SJSA1 (cell line): ENCODE measurements at places on chromosomes 7 and 10.

- no peak for DNase-seq
Measured at GRCh38 chr10:29553544-29554250, 81.1 kb downstream of the SVIL start.

DNA sequence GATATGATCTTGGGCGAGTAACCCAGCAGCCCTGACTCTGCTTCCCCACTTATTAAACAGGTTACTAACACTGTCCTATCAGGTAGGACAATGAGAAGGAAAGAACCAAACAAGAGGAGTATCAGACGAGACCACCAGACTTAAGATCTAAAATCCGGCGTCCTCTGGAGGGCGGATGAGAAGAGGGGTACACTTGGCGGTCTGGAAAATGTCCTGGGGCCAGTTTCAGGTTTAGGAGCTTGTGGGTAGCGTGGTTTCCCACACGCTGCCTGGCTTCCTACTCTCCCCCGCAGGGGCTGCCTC, 635 bp downstream of the ZNF32 start:
- DNase-seq: no peak

- DNase-seq: no peak
Measured at GRCh38 chr7:80057488-80057887, 77.1 kb upstream of the GNAI1 start.

GRCh38 chr10:118624747-118625146, 29.3 kb upstream of the PRLHR start:
- no peak for DNase-seq

GRCh38 chr10:57699944-57700343, 567.8 kb downstream of the IPMK start:
- no peak for DNase-seq

- DNase-seq: no peak
Measured at GRCh38 chr7:33707427-33707826, 197.9 kb upstream of the BMPER start.
